ENCODE measurements at places on chromosomes 12 and 14.

- no peak for DNase-seq
These were observed 199.5 kb downstream of the ANO6 start for GRCh38 chr12:45415393-45415817.

GRCh38 chr14:25026476-25027137 is 23.3 kb downstream of the STXBP6 start:
- DNase-seq = no peak

DNA sequence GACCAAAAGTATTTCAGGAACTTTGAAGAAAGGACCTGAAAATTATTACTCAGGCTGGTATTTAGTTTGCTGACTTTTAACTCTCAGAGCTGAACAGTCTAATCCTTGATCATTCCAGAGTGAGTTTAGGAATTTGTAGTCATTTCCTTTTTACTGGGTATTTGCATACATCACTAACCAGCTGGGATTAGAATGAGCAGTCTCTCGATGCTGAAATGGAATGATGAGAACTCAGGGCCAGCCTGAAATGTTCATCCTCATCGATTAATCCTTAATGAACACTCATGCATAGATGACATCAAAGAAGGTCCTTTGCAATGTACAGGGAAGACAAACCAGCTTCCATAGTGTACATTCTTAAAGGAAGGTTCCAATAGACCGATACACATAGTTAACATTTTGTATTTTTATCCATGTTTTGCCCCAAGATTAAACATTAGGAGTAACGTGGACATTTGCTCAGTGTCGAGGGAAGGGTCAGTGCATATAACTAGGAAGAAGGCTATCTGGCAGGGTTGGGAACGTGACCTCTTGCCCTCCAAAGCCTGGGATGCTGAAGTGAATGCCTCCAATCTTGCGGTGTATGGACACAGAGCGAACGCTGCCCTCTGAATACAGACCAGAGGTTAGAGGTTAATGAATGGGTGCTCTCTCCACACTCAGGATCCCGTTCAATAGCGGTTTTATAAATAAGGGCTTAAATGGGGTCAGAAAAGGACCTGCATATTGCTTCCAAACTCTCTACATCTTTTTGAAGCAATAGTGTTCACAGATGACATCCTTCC is 14.5 kb downstream of the FBXL14 start:
- DNase-seq = no peak

- DNase-seq = no peak
These were observed 606 bp downstream of the TNFAIP2 start for GRCh38 chr14:103123634-103124500.

GRCh38 chr14:73467377-73467776 is 9.0 kb upstream of the NUMB start:
- no peak for DNase-seq

GRCh38 chr14:65560340-65561027 is 148.0 kb downstream of the FUT8 start:
- no peak for DNase-seq

GRCh38 chr14:54356172-54356571 is 40.6 kb upstream of the CDKN3 start:
- DNase-seq = no peak

GRCh38 chr12:52247622-52248540 is 14.8 kb downstream of the KRT7 start:
- no peak for DNase-seq

GRCh38 chr12:752695-753610 is 574 bp downstream of the WNK1 start:
- DNase-seq = peak; percentile 86

- no peak for DNase-seq
These were observed 105.3 kb downstream of the TGFB3 start for GRCh38 chr14:75876530-75876929.

- DNase-seq = peak; percentile 63
These were observed at the start of gene GALNT6 for GRCh38 chr12:51391283-51392123. TSS of gene GALNT6 (minus strand) at chr12:51391406. CDS start at chr12:51379781, 11,625 bp downstream.

DNA sequence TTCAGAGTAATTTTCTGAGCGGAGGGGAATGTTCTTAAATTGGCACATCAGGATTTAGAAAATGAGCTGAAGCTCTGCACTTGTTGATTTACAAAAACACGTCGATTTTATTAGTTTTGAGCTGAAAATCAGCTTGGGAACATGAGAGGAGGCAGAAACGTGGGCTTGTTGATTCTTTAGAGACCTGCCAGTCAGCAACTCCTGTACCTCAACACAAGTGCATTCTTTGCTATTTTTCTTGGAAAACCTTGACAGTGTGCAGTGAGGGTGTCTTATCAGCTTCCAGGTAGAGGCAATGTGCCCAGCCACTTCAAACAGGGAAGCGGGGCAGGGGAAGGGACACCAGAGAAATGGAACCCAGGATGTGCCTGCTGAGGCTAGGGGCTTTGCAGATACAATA is 102.8 kb upstream of the COCH start:
- no peak for DNase-seq

GRCh38 chr12:14936224-14936861 is 2.0 kb downstream of the ERP27 start:
- DNase-seq = peak; percentile 26

DNA sequence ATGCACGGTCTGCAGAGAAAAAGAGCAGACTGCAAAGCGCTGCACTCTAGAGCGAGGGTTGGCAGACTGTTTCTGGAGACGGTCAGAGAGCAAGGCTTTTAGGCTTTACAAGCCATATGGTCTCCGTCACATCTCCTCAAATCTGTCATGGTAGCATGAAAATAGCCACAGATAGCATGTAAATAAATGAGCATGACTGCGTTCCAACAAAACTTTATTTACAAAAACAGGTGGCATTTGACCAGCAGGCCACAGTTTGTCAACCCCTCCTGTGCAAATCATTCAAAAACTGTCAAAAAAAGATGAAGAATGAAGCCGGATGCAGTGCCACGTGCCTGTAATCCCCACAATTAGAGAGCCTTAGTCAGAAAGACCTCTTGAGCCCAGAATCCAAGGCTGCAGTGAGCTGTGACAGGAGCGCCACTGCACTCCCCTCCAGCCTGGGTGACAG is 18.9 kb downstream of the SYNE3 start:
- no peak for DNase-seq

DNA sequence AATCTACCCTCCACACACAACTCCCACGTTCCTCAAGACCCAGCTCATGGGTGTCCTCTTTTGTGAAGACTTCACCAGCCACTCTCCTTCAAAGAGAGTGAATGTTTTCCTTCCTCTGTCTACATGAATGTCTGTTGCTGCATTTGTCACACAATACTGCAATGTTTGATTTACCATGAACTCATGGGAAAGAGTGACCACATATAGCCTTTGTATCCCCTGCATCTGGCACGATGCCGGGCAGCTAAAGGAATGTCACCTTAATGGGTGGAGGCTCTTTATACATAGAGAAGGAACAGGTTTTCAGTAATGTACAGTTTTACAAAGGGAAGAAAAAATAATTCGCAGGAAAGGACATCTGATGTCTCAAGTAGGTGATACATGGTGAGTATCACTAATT is 12.1 kb upstream of the BCDIN3D start:
- DNase-seq = no peak

- no peak for DNase-seq
These were observed 47.1 kb downstream of the IL31 start for GRCh38 chr12:122126713-122127597.

DNA sequence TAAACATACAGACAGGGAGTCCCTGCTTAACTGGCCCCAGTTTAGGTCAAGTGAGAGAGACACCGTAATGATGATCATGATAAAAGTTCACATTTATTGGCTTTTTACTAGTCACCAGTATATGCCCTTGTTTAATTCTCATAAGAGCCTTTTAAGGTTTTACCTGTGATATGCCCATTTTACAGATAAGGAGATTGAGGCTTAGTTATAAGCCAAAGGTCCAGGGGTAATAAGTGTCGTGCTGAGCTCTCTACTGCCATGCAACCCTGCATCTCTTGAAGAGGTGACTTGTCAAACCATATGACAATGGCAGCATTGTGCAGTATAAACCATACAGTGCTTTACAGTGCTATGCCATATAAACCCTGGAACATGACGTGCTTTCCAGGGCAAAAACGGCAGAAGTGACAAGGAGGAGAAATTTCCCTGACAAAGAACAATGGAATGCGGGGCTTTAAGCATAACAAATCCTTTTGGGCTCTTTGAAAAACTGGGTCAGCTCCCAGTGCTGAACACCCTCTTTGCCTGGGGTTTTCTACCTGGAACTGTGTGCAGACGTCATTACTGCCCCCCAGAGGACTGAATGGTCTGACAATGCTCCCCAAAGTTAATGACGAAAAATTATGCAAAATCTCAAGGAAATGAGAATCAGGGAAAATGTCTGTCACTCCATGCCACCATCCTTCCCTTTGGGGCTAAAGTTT is 59.7 kb upstream of the C14orf132 start:
- DNase-seq = no peak

- DNase-seq = no peak
These were observed 46.3 kb upstream of the PTGDR start for GRCh38 chr14:52220924-52221811.

- no peak for DNase-seq
These were observed 69.5 kb upstream of the ZDHHC17 start for GRCh38 chr12:76694369-76694768.

DNA sequence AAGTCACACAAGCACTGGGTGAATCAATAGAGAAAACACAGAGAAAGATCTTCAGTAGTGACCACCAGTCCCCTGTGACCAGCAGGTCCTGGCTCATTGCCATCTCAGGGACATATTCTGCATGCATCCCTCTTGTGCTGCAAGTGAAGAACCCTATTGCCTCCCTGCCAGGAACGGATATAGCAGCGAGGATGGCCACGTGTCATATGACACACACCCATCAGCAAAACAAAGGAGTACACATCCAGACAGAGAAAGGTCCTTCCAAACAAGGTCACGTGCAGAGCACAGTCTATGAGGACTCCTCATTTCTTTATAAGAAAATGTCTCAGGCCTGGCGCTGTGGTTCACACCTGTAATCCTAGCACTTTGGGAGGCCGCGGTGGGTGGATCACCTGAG is 638.4 kb downstream of the FLRT2 start:
- no peak for DNase-seq

- no peak for DNase-seq
These were observed 37.1 kb downstream of the LRRK2 start for GRCh38 chr12:40261937-40262336.

GRCh38 chr12:96213869-96214268 is 19.7 kb downstream of the ELK3 start:
- no peak for DNase-seq

GRCh38 chr14:70008284-70009262 is 129.4 kb downstream of the SMOC1 start:
- DNase-seq = no peak

DNA sequence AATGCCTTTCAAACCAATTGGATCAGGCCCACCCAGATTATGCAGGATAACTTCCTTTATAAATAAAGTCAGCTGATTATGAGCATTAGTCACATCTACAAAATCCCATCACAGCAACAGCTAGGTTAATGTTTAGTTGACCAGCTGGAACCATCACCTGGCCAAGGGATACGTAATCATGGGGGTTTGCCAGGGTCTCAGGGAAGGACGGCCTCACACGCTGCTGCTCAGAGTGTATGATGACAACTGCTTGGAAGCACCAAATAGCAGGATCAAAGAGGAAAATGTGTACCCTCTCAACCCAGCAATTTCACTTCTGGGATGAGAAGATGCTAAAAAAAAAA is 162.6 kb downstream of the SLC15A4 start:
- DNase-seq = no peak

Measured in hematopoietic multipotent progenitor cell treated with erythropoietin and hydrocortisone succinate and interleukin-3 and kit ligand, for 17 days (in vitro differentiated cells).